ENCODE measurements at places on chromosomes 1 and 21.

- DNase-seq = peak; percentile 38
Observed at GRCh38 chr1:150161747-150162581, 12.2 kb downstream of the PLEKHO1 start.

DNA sequence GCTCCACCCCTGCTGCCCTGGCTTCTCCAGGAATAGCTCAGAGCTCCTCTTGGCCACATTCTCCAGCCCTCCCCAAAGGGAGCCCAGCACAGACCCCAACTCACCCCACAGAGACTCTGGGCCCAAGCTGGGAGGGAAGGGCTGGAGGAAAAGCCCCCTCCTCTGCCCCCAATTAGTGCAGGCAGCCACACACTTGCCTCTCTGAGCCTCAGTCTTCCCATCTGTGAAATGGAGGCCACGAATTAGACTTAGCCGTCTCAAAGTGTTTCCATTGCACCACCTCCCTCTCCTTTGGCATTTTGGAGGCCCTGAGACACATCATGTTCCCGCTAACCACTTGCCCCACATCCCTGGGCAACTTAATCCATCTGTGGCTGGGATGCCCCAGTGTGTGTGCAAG, 108.0 kb downstream of the PAX7 start:
- no peak for DNase-seq

GRCh38 chr21:35120631-35121180, 71.6 kb upstream of the RUNX1 start:
- DNase-seq = peak; percentile 3

DNA sequence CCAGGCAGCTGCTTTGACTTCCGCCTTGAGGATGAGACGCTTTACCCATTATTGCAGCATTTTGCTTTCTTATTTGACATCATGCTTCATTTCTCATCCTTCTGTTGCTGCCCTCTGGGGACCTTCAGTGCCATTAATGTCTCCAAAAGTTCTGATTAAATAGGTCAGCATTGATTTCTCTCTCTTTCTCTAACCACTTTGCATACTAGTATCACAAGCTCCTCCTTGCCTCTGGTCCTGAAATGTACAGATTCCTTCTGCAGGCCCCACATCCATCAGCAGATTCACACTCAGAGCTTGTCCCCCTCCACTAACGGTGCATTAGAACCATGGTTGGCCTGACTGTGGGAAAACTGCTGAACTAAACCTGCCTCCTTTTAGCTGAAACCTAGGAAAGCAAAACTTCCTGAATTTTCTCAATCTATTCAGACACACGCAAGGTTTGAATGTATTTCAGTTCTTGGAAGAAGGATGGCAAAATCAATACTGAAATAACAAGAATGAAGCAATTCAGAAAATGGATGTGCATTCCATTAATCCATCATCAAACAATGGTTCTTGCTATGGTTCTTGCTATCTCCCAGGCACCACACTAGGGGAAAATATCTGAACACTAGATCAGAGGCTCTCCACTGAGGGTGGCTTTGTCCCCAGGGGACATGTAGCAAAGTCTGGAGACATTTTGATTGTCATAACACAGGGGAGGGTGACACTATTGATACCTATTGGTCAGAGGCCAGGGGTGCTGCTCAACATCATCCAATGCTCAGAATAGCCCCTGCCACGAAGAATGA, 154.5 kb downstream of the PCP4 start:
- DNase-seq = no peak

DNA sequence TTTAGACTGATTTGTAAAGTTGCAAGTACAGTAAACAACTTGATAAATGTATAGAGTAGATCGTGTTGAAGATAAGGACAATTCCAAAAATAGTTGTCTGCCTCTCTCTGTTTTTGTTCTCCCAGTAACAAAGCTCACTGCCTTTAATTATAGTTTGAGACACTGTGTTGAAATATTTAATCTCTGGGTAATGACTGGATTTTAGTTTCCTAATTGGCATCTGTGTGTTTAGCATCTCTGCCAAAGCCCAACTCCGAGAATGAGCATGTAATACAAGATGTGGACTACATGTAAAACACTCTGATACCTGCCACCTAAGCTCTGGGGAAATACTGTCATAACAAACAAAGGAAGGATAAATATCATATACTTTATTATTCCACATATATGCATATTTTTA, 27.7 kb upstream of the SDE2 start:
- peak; percentile 74 for DNase-seq

GRCh38 chr1:218341325-218341724, 3.8 kb upstream of the TGFB2 start:
- peak; percentile 32 for DNase-seq

- no peak for DNase-seq
Observed at GRCh38 chr1:6888268-6888667, 103.0 kb downstream of the CAMTA1 start.

DNA sequence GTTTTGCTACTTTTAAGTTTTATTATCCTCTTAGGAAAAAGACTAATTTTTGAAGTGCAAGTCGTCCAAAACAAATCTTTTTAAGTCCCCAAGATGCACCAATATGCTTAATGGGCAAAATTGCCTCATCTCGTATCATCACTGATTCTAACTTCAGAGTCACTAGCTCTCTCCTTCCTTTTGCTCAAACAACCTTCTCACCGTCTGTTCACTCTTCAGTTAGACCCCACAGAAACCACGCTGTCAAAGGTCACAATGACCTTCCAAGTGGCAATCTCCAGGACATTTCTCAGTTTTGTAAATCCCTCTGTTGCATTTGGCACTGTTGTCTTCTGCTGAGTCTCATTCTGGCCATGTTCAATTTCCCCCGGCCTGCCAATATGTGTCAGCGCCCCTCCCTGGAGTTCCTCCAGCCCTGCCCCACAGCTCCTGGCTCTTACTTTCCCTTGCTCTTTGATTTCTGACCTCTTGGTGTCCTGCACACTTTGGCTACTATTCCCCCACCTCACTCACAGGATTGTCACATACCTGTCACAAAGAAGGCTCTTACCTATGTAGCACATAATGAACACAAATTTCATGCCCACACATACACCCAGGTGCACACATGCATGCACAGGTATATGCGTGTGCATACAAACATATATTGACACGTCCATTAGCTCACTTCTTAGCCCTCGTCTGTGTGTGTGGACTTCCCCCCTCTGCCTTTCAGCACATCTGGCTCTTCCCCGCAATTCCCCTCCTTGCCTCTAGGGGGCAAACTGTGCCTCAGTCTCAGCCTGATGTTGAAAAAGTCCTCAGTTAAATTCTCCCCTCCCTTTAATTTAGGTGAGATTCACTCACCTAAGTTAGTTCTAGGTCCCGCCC, 354.0 kb upstream of the DUSP10 start:
- peak; percentile 51 for DNase-seq

GRCh38 chr1:219385787-219386427, 212.2 kb downstream of the LYPLAL1 start:
- DNase-seq = peak; percentile 92

- DNase-seq = peak; percentile 33
Observed at GRCh38 chr21:19353256-19353655, 949.7 kb upstream of the TMPRSS15 start.

GRCh38 chr1:63674238-63674864, 81.1 kb downstream of the PGM1 start:
- peak; percentile 83 for DNase-seq

DNA sequence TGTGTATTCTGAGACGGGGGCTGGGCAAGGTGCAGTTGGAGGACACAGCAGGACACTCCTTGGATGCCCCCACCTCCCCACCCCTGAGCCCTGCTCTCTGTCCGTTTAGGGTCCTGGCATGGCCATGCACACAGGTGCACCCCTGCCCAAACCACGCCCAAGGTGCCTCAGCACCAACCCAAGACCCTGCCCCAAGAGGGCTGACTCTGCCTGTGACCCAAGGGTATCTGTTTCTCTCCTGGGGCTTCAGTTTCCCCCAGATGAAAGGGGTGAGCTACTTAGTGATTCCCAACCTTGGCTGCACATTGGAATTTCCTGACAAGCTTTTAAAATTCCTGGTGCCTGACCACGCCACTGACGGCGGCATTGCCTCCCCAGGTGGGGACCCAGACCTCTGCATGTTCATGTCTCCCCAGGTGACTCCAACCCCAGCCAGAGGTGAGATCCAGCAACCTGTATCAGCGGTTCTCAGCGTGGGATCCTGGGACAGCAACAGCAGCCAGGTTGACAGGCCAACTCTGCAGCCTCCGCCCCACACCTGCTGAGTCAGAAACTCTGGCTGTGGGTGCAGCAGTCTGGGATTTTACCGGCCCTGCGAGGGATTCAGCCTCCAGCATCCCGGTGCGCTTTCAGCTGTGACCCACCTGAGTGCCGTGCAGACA, 483.4 kb downstream of the NPHP4 start:
- no peak for DNase-seq

DNA sequence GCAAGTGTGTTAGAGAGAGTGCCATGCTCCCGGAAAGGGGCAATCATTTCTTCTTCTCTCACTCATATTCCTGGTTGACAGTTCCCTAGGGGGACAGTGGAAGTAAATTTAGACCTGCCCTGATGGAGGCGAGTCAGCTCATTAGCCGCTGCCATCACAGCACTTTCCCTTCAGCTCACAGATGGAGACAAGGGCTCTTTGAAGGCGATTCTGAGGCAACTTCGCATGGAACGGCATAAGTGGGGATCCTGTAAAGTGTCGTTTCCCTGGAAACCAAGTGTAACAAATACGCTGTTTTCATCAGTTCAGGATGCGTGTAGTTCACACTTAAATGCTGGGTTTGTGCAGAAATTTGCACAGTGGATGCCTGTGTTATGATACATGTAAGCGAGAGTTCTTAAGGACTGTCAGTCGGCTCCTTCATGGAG, 114.5 kb upstream of the TMPRSS15 start:
- DNase-seq = peak; percentile 62

DNA sequence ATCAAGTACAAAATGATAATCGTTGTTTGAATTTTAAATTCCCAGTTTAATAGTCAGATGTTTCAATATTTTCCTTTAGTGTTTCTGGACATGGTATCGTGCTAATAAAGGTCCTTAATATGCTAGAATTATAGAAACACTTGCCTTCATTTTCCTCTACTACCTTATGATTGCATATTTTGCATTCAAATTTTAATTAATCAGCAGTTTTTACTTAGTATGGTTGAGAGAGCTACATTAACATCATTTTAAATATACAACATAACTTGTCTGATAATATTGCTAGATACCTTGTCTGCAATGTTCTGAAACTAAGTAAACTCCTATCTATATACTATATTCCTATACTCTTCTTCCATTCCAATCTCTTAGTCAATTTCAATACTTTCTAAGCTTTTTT, 66.3 kb downstream of the USH2A start:
- DNase-seq = no peak

DNA sequence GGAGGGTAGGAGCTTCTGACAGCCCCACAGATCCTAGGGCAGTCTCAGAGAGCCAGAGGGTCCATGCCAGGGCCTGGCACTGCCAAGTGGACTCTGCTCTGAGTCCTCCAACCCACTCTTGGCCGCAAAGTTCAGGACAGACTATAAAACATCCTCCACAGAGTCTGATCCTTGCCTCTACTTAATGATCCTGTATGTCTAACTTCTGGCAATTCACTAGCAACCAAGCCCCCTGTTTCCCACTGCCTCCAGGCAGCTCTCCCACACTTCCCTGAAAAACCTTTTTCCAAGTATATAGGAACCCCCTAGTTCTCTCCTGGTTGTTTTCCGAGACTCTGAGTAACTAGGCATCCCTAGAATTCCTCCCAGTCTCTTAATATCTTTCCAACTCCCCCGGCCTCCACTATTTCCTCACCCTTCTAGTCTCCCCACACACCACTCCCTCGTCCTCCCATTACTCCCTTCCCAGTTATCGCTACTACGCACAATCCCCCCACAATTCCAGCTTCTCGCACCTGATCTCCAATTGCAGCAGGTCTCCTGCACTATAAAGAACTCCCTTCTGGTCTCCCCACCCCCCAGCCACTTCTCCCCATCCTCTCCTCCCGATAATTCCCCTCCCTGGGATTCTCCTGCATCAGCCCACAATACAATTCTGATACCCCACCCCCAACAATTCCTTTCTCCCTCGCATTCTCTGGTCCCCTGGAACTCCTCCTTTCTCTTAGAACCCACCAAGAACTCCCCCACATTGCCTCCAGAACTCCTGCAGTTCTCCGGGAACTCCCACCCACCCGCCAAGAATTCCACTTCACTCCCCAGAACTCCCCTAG, 574 bp downstream of the IGSF9 start:
- peak; percentile 84 for DNase-seq

DNA sequence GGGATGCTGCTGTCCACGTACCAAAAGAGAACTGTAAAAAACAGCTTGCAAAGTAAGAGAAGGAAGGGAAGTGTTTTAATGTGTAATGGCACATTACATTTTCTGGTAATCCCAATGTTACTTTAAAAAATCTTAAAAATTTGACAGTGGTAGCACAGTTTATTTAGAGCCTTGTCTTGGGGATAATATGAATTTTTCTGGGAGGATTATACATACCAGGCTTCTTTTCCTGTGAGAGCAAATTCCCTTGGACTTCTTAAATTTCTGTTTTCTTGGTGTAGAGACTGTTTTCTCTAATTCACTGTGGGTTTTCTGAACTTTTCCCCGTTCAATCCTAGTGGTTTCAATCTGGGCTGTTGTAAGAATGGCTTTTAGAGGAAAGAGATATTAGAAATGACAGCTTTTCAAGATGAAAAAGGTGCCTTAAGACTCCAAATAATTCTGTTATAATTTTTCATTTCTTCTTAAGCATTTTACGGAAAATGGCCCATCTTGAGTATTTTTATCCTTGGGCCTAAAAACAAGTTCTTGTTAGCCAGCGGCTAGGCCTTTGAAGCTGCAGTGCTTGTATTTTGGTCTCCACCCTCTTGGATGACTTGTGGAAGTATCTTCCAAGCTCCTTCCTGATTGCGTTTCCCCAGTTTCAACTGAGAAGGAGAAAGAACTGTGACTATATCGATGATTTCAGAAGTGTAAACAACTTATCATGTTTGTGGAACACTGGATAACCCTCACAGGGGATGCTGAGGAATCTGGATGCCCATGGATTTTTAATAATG, 70.0 kb downstream of the LEPR start:
- no peak for DNase-seq

DNA sequence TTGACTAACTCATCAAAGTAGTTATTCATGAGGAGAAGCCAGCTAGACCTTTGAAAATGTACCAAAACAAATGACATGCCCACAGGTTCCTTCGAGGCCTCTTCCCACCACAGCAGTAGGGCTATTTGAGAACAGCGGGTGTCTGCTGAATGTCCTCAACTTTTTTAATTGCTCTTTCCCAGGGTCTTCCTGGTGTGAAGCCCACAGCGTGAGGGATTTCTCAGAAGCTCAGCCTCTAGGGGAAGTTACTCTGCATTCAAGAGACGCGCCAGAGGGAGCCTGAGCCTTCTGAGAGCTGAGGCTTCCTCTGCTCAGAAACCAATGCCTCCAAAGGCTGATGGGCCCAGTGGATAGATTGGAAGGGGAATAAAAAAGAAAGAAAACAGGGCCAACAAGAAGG, 153.6 kb downstream of the OLFM3 start:
- no peak for DNase-seq

DNA sequence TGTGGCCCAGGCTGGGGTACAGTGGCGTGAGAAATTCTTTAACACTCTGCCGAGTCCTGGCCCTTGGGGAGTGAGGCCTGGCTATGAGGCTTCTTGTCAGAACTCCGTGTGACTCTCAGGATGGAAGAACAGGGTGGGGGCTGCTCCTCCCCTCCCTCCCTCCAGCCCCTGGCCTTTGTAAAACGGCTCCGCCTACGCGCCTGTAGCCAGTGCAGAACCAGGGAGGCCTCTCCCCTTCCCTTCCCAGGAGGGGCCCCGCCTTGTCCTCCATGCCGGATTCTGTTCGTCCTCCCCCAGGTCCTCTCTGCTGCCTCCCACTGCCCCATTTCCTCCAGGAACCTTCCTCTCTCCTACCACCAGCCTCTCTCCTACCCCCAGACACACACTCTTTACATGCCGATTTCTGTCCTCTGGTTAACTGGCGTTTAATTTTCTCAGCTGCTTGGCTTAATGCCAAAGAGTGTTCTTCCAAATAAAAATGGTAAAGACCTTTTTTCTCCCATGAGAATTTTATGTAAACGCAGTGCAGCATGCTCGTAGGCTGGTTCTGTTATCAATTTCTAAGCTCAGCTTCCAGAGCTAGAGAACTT, 21.0 kb downstream of the PDE9A start:
- peak; percentile 90 for DNase-seq
